Stimulated activated CD4-positive, alpha-beta T cell treated with anti-CD3 and anti-CD28 coated beads, Interleukin-15, amount 100 ng/mL, for 48 hours (primary cell): ENCODE measurements at places on chromosomes 12 and 14.

DNA sequence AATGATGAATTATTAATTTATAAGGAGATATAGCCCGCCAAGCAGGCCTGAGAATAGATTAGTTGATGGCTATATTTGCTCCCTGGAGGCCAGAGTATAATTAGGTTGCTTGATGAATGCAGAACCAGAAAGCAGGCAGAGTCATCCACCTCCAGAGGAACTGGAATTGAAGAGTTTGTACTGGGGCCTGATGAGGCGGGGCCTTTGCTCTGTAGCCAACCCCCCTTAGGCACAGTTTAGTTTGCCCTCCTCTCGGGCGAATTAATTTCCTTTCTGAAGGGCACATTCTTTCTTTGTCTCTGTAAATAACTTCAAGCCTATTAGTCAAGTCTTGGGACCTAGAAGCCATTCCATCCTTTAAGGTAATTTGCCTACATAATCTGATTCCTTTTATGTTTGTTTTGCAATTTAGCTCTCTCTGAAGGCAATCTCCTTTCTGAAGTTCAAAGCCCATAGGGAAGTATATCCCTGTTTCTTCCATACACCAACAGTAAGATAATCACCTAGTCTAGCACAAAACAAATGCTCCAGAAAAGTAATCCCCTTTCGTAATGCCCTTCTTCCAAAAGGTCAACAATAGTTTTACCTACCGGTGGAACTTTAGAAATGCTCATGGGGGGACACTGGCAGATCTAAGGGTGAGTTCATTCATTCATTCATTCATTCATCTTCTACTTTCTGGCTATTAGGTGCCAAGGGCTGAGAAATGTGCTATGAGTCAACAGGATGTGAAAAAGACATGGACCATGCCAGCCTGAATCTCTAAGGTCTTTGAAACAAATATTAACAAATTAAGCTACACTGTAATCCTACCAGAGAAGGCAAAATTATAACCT lies 84.8 kb upstream of the NUDT4 start:
- no peak for DNase-seq

GRCh38 chr12:22355011-22355580 lies 20.6 kb upstream of the ST8SIA1 start:
- DNase-seq, result no peak

DNA sequence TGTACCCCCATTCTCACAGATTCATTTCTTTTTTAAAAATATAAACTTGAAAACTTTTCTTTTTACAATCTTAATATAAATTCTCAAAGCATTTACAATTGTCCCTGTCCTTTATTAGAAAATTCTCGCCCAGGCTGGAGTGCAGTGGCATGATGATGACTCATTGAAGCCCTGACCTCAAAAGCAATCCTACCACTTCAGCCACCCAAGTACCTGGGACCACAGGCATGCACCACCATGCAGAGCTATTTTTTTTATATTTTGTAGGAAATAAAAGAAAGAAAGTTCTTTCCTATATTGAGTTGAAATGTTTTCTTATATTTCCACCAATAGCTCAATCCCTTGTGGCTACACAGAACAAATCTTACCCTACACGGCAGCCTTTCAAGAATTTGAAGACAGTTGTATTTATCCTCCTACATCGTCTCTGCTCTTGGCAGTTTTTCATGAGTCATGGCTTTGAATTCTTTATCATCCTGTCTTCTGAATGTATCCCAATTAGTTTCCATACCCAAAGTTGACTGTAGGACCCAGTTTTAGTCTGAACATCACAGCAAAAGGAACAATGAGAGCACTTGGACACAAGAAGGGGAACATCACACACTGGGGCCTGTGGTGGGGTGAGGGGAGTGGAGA lies 52.4 kb downstream of the SYT1 start:
- DNase-seq, result no peak

GRCh38 chr12:51977320-51977753 lies 25.8 kb downstream of the ACVR1B start:
- no peak for DNase-seq

- DNase-seq, result no peak
These were observed 20.9 kb downstream of the FBXW8 start for GRCh38 chr12:116931665-116932064.
